ENCODE measurements at places on chromosomes 2 and 18.

GRCh38 chr2:209505410-209505809 is 81.6 kb downstream of the MAP2 start:
- DNase-seq = no peak

DNA sequence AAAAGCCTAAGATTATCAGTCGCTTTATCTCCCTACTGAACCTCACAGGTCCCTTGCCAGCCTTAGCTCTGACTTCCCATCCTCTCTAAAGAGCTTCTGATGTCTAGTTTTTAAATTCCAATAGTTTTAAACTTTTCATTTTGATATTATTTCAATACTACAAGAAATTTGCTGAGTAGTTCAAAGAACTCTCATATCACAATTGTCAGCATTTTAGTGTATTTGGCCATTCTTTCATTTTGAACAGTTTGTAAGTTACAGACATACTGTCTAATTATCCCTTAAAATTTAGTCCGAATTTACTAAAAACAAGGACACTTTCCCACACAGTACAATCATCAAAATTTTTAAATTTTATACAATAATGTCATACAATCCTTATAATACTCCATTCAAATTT is 666.8 kb upstream of the SETBP1 start:
- no peak for DNase-seq

GRCh38 chr2:4995466-4995865 is 696.7 kb upstream of the SOX11 start:
- no peak for DNase-seq

DNA sequence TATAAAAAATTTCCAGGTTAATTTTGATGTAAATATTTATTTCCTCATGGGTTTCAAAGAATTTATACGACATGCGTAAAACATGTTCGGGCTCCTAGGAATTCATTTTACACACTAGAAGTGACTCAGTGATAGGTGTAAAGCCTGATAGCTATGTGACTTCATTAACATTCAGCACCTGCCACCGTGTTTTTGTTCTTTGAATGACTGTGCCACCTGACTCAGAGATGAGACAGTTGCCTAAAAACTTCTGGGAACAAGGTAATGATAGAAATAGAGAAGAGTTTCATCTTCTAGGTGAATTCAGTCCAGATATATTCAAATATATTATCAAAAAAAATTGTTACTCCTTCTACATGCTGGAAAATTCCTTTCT is 10.0 kb downstream of the IL1R2 start:
- DNase-seq = peak; percentile 79

GRCh38 chr18:12849548-12849947 is 34.5 kb downstream of the PTPN2 start:
- no peak for DNase-seq

- no peak for DNase-seq
These were observed 61.1 kb upstream of the LPIN2 start for GRCh38 chr18:3074087-3074486.

DNA sequence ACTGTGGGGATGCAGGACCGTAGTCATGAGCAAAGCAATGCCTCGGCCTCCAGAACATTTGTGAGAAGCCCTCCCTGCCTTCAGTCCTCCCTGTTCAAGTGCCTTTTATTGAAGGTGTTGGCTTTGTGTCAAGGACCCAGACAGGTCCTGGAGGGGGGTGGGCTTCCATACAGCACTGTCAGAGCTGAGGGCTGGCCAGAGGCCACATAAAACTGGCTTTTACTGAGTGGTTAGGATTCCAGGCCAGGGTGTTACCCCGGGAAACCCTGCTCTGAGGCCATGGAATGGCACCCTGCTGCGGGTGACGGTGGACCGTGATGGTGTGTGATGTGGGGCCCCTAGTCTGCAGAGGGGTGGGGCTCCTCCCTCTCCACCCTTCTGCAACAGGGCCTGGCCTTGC is 41.6 kb downstream of the TOGARAM2 start:
- no peak for DNase-seq

GRCh38 chr18:65235966-65236624 is 514.7 kb upstream of the CDH7 start:
- no peak for DNase-seq

- no peak for DNase-seq
These were observed 31.6 kb upstream of the ACAA2 start for GRCh38 chr18:49844903-49845302.

DNA sequence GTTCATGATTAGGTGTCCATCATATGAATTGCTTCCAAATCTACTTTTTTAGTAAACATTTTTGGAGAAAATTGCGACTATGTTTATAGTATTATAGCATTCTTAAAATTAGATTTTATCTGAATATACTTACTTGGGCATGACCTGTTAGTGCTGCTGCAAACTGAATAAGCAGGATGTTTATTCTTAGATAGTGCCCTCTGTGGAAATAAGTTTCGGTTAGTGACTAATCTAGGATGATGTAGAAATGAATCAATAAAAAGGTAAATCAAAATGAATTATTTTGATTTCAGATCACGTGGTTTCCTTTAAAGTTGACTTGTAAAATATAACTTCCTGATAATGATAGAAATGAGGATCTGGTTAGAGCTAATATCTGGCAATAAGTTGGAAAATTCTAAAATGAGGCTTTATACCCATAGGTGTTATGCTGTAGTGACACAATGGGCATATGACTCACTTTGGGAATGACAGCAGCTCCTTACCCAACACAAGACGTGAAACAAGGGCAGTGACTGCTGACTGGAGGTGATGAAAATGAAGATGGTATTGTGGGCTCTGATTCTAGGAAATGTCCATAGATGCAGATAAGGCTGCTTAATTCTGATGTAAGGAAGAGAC is 165.8 kb upstream of the TCF4 start:
- no peak for DNase-seq

DNA sequence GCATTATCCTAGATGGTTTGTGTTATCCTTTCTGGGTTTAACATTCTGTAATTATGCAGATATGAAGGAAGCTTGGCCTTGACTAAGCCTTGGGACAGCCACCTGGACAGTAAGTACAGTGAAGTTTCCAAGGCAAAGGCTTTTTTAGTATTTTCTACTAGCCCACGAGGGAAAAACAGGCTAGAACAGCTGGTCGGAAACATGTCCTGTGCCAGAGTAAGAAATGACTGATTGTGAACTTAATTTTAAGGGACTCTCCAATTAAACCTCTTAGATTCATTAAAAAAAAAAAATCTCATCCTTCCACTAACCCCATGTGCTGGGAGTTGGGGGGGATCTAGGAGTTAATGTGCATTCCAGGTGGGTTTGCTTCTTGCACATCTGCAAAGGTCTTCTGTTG is 720.8 kb downstream of the SLC4A3 start:
- DNase-seq = no peak

DNA sequence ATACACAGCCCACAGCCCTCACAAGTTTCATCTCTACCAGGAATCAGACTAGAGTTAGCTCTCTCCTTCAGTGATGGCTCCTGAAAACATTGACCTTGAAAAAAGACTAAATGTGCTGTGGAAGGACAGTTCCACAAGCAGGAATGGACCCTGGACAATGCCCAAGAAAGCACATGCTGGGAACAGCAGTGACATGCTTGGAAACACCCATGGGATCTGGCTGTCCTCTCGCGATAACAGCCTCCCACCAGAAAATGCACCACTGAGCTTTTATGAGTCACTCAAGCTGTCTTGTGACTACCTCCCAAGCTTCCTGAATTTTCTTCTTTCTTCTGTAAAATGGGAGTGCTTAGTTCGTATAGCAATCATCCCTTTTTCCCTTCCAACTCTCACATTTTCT is 269.2 kb downstream of the LRATD1 start:
- no peak for DNase-seq

DNA sequence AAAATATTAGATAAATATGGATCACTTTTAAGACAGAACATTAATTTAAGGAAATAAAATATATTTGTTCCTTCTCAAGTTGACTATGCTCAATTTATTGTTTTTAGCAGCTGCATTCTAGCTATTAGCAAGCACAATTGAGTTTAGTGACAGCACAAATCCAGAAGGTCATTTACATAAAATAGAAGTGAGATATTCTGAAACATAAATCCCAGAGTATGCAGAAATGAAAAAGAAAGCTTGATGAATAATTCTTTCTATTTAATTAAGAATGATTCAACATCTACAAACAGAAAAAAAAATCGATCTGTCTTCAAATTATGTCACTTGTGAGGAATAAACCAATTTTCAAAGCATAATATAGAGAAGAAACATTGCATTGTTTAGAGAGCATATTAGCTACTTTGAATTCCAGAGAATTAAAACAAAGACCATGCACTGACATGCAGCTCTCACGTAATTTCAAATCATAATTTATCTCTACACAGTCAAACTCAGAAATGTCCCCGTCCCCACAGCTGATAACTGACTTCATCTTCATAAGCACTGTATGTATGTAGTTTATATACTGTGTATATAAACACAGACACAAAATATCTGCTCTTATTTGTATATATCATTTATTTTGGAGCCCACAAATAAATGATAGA is 458.4 kb downstream of the TMX3 start:
- no peak for DNase-seq

GRCh38 chr2:61182059-61182383 is 20.0 kb downstream of the C2orf74 start:
- DNase-seq = no peak

DNA sequence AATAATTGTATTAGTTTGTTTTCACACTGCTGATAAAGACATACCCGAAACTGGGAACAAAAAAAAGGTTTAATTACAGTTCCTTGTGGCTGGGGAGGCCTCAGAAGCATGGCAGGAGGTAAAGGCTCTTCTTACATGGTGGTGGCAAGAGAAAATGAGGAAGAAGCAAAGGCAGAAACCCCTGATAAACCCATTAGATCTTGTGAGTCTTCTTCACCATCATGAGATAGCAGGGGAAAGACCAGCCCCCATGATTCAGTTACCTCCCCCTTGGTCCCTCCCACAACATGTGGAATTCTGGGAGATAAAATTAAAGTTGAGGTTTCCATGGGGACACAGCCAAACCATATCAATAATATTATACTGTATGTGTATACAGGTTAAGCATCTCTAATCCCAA is 73.3 kb upstream of the CABLES1 start:
- DNase-seq = no peak

Measured in activated CD4-positive, alpha-beta memory T cell treated with anti-CD3 and anti-CD28 coated beads for 36 hours (primary cell).